ENCODE measurements at places on chromosomes 7 and 10. TPM values are rescaled to one million over a fixed set of nuclear protein-coding genes. Genes with fewer than 3 reads are reported as not detected.

GRCh38 chr7:25951414-25952260 is 200.4 kb upstream of the NFE2L3 start:
- DNase-seq, result no peak

The TRIM8 gene
- total RNA-seq, result 80.9 TPM

DNA sequence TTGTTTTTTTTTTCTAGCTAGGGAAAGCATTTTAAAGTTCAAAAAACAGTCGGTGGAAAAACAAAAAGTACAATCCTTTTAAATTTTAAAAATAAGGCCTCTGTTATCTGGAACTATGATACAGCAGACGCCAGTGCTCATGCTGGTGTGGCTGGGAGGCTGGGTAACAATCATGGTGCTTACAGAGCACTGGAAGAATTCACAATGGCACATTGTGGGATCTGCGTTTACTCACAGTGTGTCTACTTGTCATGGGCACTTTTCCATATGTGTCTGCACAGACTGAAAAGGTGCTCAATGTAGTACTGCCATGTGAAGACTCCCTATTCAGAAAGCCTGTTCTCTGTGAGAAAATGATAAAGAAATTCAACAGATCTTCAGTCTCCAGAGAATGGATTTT is 278.2 kb upstream of the IMMP2L start:
- no peak for DNase-seq

The PRKCQ gene
- 43.4 TPM for total RNA-seq

DNA sequence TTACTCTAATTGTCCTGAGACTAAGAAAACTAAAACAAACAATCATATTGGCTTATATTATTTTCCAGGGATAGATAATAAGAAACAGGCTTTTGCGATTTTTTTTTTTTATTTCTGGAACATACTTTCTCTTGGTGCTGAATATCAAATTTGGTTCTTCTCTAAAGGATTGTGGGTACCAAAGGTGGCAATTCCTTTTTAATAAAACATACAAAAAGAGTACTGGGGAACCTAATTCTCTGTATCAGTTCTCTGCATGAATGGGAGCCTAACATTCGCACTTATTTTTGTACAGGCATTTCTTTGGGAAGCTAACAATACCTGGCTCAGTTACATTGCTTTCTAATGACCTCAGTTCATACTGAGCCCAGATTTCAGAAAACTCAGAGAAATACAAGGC is 32.8 kb downstream of the LRRC18 start:
- DNase-seq, result no peak

DNA sequence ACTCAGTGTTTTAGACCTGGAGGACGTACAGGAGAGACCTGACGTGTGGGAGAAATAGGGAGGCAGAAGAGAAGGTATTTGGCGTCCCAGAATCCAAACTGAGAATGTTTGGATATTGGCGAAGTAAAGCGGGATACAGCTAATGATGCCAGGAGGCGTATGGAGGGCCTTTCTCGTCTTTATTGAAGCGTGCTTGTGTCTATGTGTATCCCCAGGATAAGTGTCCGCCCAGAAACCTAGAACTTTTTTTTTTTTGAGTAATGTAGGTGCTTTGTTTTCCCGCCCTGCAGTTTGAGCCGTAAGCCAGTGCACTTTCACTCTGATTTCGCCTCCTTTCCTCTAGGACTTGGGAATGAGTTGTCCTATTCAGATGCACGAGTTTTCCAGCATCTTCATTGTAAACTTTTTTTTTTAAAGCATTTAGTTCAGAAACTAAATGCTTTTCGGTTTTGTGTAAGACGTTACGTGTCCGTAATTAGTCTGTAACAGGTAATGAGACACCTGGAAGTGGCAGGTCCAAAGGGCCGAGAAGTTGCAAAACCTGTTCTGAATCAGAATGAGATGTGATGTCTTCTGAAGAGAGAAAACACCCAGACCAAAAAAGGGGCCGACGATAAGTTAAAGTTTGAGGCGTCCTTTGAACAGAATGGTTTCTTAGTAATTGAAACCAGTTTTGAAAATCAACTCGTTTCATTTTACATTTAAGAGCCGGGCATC is 746 bp downstream of the ARL5B start:
- DNase-seq, result no peak
